ENCODE measurements at places on chromosomes 7 and 10.

GRCh38 chr10:10092581-10092980, 925.1 kb upstream of the CELF2 start:
- no peak for DNase-seq

DNA sequence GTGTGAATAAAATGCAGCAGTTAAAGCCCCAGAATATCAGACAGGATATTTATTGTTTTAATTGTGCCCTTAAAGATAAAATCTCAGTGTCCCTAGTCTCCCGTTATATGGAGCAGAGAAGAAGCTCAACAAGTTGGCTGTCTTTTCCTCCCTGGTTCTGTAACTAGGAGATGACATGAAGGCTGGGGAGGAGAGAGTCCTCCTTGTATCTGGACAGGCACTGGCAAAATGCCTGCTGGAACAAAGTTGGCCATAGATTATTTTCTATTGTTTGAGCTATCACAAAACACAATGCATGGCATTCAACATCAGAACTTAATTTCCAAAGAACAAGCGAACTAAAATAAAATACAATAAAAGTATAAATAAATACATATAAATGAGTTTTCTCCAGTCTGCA, 694.9 kb upstream of the KCND2 start:
- DNase-seq = no peak

- DNase-seq = no peak
Observed at GRCh38 chr10:121231079-121231478, 367.2 kb downstream of the FGFR2 start.

- no peak for DNase-seq
Observed at GRCh38 chr10:93267521-93267920, 193.8 kb downstream of the CYP26A1 start.

DNA sequence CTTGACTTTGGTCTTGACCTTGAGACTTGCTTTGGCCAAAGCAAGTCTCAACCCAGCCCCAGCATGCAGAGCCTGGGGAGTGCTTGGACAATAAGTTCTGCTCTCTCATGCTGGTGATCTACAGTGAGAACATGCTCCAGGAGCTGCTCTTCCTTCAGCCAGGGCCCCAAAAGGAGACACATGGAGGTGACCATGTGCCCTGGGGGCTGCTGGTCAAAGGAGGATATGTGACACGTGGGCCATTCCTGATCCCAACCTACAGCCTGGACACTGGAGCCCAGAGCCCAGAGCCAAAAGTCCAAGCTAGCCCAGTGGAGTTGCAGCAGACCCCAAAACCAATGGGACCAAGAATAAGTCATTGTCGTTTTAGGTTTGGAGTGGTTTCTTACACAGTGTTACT, 78.2 kb upstream of the CHST15 start:
- DNase-seq = no peak

DNA sequence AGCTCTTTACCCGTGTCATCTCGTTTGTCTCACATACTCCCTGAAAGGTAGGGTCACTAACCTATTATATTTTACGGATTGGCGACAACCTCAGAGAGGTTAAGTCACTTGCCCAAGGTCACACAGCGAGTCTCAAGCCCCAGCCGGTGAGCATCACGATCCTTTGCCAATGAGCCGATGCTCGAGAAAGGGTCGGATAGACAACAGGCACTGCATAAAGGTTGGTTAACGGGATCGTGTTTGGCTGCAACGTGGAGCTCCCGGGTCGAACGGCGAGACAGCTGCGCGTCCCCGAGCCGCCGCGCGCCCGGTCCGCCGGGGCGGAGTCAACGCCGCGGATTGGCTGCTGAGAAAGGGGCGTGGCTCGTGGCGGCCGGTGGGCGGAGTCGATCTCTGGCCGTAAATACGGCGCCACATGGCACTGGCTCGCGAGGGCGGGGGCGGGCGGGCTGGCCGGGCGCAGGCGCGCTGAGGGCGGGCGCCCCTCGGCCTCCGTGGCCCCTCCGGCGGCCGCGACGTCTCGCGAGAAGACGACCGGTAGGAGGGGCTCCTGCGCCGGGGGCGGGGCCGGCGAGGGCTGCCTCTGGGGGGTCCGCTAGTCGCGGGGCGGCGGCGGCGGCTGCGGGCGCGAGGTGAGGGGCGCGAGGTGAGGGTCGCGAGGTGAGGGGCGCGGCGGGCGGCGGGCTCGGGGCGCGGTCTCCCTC, at the start of gene CHST12:
Gene CHST12, plus strand, starts transcription at position 598 of the 704 bp plus-strand sequence. CDS start 29,029 bp downstream, outside the sequence.
- DNase-seq = peak; percentile 88

- DNase-seq = no peak
Observed at GRCh38 chr10:114061789-114062188, 18.1 kb downstream of the ADRB1 start.

GRCh38 chr10:4053940-4054339, 268.9 kb upstream of the KLF6 start:
- no peak for DNase-seq

DNA sequence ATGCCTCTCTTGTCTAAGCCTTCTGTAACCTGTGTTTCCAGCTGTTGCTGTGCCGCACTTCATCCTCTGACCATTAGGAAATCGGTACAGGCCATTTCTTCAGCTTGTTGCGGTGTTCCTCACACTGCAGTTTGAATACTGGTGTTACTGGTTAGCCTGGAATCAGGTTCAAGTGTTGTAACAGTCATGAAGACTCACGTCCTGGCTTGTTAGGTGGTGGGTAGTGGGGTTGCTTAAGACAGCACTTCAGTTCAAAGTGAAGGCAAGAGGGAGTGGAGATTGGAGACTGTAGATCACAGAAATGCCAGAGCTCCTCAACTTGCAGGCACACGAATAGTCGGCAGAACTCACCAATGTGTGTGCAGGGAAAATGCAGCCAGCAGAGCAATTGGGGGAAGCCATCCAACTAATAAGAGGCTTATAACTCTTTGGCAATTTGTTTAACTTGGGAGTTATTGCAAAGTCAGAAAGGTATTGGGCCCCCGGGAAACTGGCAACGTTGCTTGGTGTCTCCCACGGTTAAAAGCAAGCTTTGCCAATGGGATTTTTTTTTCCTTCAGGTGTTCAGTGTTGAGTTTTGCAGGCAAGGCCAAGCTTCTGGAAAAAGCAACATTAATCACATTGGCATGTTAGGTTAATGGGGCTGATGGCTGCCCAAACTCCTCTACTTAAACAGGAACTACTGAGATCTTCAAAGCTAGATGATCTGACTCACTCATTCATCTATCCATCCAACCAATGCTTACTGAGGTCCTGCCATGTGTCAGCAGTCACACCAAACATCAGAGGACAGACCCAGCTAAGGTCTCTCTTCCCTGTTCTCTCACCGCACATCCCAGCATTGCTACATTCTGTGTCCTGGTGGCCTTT, 380.9 kb downstream of the GATA3 start:
- DNase-seq = no peak

DNA sequence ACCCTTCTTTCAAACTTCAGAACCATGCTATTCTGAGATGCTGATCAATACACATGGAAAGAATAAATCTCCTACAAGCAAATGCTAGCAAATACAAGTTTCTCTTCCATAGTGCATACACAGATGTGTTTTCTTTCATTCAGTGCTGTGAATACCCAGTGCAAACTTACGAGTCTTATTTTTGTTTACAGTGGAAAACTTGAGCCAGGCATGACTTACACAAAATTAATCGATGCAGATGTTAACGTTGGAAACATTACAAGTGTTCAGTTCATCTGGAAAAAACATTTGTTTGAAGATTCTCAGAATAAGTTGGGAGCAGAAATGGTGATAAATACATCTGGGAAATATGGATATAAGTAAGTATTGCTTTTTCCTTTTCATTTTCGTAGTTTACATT, 48.8 kb downstream of the PNLIPRP3 start:
- no peak for DNase-seq

- DNase-seq = no peak
Observed at GRCh38 chr10:10778959-10779358, 238.7 kb upstream of the CELF2 start.

All from activated CD4-positive, alpha-beta T cell treated with anti-CD3 and anti-CD28 coated beads for 24 hours (primary cell).